ENCODE measurements at places on chromosomes 6 and 20.

DNA sequence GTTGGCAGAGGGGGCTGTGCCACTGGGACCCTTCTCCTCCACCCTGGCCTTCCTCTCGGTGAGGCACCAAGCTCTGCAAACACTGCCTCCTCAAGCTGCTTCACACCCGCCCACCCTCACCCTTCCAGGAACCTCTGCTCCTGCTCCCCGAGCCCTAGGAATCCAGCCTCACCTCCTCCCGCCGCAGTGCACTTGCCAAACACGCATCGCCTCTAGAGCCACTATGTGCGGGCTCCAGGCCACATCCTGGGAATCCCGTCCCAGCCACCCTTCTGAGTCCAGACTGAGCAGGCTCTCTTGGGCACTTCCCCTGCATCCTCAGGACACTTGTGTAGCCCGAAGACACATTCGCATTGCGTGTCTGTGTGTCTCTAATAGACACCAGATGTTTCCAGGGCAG, 18.5 kb downstream of the PSMG4 start:
- DNase-seq, result no peak

GRCh38 chr6:73513496-73513854, 7.4 kb downstream of the EEF1A1 start:
- no peak for DNase-seq

DNA sequence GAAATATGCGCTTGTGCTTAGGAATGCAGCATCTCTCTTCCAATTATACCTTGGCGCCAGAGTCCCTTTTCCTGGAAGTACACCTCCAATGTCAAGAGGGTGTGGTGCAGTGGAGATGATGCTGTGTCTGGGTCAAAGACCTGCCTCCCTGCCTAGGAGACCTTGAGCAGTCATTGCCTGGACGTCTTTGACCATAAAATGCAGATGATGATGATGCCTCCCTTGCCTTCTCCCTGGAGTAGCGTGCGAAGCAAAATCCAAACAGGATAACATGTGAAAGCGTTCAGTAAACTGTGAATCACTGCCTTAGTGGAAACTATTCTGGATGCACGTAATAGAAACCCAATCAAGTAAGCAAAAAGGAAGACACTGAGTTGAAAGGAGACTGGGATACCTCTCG, 97.4 kb upstream of the ARMC2 start:
- DNase-seq, result no peak

- no peak for DNase-seq
Observed at GRCh38 chr6:147910281-147910680, 401.8 kb downstream of the SAMD5 start.

GRCh38 chr6:56151609-56152224, 95.7 kb downstream of the COL21A1 start:
- no peak for DNase-seq

- no peak for DNase-seq
Observed at GRCh38 chr6:111032484-111033140, 50.8 kb downstream of the RPF2 start.

DNA sequence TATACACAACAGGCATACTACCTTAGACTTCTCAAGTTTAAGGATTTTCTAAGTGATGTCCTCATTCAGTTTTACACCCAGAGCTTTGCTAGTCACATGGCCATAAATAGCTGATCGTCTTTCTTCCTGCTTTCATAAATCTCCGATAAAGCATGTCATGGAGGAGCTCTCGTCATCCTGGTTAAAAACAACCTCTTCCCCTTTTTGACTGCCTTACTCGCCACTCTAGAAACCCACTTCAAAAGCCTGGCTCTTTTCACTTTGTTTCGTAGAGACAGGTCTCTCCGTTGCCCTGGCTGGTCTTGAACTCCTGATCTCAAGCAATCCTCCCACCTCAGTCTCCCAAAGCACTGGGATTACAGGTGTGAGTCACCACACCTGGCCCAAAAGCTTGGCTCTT, 67.0 kb upstream of the SMIM29 start:
- no peak for DNase-seq

- no peak for DNase-seq
Observed at GRCh38 chr20:38190936-38191371, 25.9 kb upstream of the TGM2 start.

- no peak for DNase-seq
Observed at GRCh38 chr20:23234311-23235078, 116.1 kb upstream of the NXT1 start.

DNA sequence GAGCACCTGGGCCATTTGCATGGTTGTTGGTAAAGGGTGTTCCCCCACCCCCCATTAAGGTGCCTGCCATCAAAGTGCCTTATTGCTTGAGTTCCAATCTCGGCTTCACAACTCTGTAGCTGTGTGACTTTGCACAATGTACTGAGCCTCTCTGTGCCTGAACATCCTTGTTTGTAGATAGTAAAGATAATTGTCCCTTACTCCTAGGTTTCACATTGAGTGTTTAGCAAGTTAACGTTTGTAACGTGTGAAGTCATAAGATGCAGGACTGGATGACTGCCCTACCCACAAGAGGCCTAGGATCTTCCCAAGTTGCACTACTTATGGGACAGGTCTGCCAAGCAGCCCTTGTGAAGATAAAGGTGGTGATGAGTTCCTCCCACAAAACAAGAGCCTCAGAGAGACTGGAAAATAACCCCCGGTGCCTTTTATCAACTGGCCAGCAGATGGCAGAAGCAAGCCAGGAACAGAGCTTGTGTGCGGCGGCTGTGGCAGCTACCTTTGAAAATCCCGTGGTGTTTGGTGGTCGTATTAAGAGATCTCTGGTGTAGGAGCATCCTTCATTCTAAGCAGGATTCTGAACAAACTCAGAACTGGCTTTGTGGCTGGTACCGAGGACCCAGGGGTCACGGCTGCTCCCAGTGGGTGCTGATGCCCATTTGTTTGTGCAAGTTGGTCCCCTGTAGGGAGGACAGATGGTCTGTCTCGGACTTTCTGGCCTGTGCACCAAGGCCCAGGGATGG, 99.1 kb downstream of the CDH26 start:
- DNase-seq, result peak; percentile 60

Data from stimulated activated CD4-positive, alpha-beta T cell treated with anti-CD3 and anti-CD28 coated beads, Interleukin-2, amount 100 ng/mL, for 48 hours (primary cell).